Esophagus squamous epithelium (tissue), 5 donors: ENCODE measurements at places on chromosomes 13 and 19. TPM values are rescaled to one million over a fixed set of nuclear protein-coding genes. Genes with fewer than 3 reads are reported as not detected.

Gene VMAC
- total RNA-seq, result 8.6 TPM

Gene P2RY11
- 3.5 TPM for total RNA-seq

Gene ZNF845
- total RNA-seq, result 7.1 TPM

Gene CEBPA
- total RNA-seq, result 32.5 TPM

Gene IZUMO2
- total RNA-seq, result not detected

Gene ZSCAN5A
- 4.1 TPM for total RNA-seq

Gene ATXN8OS
- total RNA-seq, result not detected

Gene ZNF83
- 10.3 TPM for total RNA-seq

Gene TNNI3
- total RNA-seq, result not detected

Gene OVOL3
- not detected for total RNA-seq

Gene CYP4F12
- 34.5 TPM for total RNA-seq

Gene KIR2DL1
- total RNA-seq, result not detected

Gene ZNF728
- total RNA-seq, result 1.7 TPM
